ENCODE measurements at places on chromosomes 16 and 17. TPM values are rescaled to one million over a fixed set of nuclear protein-coding genes. Genes with fewer than 3 reads are reported as not detected.

The BAIAP3 gene
- total RNA-seq = 0.29 TPM

The ZG16 gene
- not detected for total RNA-seq

The SPNS2 gene
- under 0.01 TPM for total RNA-seq

The TBKBP1 gene
- 11.8 TPM for total RNA-seq

The INCA1 gene
- 0.36 TPM for total RNA-seq

The CES5A gene
- total RNA-seq = not detected

The KRT33A gene
- total RNA-seq = not detected

The FBXW10 gene
- under 0.01 TPM for total RNA-seq

- DNase-seq = no peak
These were observed 10.5 kb downstream of the OSBPL7 start for GRCh38 chr17:47810901-47811635.

GRCh38 chr16:18816286-18816685 lies 14.9 kb upstream of the ARL6IP1 start:
- no peak for DNase-seq

GRCh38 chr17:7396147-7396546 lies 1.8 kb upstream of the PLSCR3 start:
- DNase-seq = peak; percentile 80

DNA sequence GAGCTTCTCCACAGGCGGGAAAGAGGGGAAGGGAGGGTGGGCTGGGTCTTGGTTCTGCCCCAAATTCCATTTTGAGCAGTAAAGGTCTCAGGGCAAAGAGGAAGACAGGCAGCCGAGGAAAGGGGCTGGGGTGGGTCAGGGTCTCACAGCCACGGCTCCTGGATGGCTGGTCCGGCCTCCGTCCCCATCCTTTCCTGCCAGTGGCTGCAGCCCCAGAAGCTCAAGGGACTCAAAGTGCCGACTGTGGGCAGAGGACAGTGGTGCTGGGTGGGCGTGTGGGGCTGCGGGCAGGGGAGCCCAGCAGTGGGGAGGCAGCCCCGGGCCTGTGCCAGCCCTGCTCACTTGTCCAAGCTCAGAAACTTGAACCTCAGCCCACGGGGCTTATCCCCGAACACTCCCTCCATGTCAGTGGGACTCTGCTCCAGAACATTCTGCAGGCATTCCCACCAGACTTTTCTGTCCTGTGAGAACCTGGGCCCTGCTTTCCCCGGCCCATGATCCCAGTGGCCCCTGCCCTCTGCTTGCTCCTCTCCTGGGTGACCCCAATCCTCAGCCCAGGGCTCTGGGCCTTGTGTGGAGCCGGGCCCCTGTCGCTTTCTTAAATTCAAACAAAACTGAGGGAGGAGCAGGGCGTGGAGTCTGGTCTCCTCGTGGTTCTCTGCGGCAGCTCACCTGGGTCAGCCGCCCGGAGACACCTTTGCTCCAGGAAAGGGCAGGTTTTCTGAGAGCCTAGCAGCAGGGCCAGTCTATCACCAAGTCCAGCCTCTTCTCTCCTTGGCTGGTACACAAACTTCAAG lies 117.8 kb upstream of the METRNL start:
- peak; percentile 63 for DNase-seq

DNA sequence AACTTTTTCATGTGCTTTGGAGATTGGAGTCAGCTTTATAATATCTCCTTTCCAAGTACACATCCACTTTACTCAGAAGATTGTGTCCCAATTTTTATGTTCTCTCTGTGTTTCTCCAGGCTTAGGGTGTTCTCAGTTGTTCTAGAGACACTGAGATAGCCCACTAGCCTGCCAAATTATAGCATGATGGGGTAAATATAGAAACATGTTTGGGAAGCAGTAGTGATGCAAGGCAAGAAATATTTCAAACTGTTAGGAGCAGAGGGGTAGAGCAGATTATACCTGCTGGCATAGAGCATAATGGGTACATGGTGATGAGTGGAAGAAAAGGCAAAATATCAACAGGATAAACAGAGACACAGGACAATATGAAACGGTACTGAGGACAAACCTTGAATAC lies 12.4 kb downstream of the SLFN11 start:
- DNase-seq = no peak

- DNase-seq = peak; percentile 93
These were observed 334.5 kb downstream of the SEC14L1 start for GRCh38 chr17:77475016-77475976.

DNA sequence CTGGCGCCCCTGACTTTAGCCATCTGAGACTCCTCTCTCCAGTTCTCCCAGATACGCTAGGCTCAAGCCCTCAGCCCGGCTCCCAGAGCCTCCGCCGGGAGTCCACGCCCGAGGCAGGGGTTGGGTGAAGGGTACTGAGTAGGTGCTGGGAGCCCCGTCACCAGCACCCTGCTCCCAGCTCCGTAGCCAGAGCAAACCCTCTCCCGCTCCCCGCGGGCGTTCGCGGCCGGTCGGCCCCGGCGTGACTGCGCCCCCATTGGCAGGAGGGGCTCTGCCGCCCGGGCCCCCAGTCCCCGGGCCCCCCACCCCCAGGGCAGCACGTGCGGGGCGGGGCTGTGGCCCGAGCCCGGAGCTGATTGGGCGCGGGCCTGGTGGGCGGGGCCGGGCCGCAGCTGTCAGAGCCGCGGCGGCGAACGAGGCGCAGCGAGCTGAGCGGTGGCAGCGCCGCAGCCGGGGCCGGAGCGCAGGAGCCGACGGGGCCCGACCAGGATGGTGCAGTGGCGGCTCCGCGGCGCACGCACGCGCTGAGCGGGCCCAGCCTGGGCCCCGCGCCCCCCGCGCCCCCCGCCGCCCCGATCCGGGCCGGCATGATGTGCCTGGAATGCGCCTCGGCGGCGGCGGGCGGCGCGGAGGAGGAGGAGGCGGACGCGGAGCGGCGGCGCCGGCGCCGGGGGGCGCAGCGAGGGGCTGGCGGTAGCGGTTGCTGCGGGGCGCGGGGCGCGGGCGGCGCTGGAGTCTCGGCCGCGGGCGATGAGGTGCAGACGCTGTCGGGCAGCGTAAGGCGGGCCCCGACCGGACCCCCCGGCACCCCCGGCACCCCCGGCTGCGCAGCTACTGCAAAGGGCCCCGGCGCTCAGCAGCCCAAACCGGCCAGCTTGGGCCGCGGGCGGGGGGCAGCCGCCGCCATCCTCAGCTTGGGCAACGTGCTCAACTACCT lies at the start of gene SPNS2:
Gene SPNS2, plus strand, starts transcription at position 421 of the 937 bp plus-strand sequence. Its CDS starts 167 bp downstream, at position 588.
- peak; percentile 99 for DNase-seq

- DNase-seq = no peak
These were observed 47.0 kb downstream of the ADAMTS18 start for GRCh38 chr16:77387815-77388209.

DNA sequence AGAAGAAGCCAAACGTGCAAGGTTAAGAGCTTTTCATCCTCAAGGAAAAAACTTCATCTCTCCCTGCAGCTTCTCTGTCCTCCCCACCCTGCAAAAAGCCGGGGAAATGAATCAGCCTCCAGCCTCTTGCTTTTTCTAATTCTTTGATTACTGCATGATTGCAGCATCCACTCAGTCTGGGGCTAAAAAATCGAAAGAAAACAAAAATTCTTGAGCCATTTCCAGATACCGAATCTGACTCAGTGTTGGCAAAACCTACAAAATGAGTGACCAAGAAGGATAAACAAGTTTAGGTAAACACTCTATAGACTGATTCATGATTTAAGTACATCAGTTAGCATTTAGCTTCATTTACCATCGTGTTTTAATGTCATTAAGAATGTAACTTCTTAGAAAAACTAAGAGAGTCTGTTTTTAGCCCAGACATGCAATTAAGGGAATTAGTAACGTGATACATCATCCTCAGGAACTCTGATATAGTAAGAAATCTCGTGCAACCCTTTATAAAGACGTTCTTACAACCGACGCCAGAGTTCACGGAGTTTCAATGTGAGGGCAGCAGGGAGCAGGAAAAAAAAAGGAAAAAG lies 287.3 kb upstream of the FOXF1 start:
- DNase-seq = peak; percentile 93

GRCh38 chr17:9880582-9880999 lies 24.5 kb downstream of the RCVRN start:
- DNase-seq = no peak

DNA sequence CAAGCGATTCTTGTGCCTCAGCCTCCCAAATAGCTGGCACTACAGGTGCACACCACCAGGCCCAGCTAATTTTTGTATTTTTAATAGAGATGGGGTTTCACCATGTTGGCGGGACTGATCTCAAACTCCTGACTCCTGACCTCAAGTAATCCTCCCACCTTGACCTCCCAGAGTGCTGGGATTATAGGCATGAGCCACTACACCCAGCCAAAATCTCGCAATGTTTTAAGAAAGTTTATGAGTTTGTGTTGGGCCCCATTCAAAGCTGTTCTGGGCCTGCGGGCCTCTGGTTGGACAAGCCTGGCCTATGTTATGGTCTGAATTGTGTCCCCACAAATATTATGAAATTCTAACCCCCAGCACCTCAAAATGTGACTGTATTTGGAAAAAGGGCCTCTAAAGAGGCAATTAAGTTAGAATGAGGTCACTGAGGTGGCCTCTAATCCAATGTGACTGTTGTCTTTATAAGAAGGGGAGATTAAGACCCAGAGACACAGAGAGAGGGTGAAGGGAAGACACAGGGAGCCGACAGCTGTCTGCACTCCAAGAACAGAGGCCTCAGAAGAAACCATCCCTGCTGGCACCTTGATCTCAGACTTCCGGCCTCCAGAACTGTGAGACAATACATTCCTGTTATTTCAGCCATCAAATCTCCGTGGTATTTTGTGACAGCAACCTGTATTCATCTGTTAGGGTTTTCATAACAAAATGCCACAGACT lies 469.9 kb downstream of the HS3ST4 start:
- no peak for DNase-seq

GRCh38 chr16:4591706-4592470 lies 22.8 kb downstream of the UBALD1 start:
- DNase-seq = peak; percentile 81

All from osteoblast (primary cell).